ENCODE measurements at places on chromosomes 5 and 9.

GRCh38 chr5:132225165-132226032 is 2.3 kb downstream of the P4HA2 start:
- no peak for DNase-seq

GRCh38 chr5:108280248-108280647 is 101.7 kb downstream of the FBXL17 start:
- DNase-seq = no peak

- no peak for DNase-seq
Observed at GRCh38 chr5:33306758-33307157, 134.0 kb upstream of the TARS1 start.

GRCh38 chr5:142686968-142687367 is 1.1 kb upstream of the FGF1 start:
- no peak for DNase-seq

DNA sequence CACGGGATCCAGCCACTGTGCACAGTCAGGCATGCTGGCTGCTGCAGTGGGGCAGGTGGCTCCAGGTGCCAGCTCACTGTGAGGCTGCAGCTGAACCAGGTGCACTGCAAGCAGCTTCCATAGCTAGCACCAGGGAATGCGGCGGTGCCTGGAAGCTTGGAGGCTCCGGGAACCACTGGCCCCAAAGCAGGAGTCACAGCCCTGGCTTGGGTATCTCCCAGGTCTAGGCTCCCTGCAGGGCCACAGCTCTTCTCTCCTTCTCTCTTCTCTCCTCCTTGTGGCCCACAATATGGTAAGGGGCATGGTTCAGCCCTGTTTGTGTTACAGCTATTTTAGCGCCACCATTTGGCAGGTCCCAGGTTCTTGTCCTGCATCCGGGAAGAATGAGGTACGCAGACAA is 6.7 kb upstream of the MTMR12 start:
- DNase-seq = no peak

Data from stimulated activated naive CD8-positive, alpha-beta T cell treated with anti-CD3 and anti-CD28 coated beads, Interleukin-15, amount 100 ng/mL, for 72 hours (primary cell).